ENCODE measurements at places on chromosomes 11 and 22.

- DNase-seq: no peak
Measured at GRCh38 chr22:49795521-49795920, 32.2 kb downstream of the BRD1 start.

GRCh38 chr11:37849706-37850105 lies 1251.7 kb upstream of the RAG2 start:
- DNase-seq: no peak

DNA sequence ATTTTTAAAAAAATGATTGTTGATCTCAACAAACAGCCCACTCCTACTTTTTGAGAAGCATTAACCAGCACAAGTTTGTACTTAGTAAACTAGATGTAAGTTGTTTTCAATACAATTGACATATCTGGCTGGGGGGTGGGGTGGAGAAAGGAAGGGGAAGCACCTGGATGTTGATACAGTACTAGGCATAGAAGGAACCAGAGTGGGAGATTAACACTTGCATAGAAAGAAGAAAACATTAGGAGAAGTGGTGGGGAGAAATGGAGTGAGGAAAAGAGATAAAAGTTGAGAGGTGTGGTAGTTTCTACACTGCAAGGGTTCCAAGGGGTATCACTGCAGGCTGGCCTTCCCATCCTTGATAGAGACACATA lies 10.6 kb upstream of the GAB2 start:
- no peak for DNase-seq

DNA sequence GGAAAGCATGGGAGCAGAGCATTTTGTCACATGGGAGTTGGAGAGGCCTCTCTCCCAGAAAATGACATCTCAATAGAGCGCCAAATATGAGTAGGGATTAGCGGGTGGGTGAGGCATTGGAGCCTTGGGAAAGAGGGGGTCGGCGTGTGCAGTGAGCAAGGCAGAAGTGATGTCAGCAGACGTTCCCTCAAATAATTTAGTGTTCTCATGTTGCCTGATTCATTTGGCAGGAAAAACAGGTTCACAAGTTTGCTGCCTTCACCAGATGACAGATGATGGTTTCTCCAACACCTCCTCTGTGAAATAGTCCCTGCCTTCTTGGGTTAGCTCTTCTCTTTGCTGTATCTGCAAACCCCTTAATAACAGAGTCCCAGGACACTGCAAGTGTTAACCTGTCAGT lies 118.5 kb upstream of the ARHGAP20 start:
- DNase-seq: no peak

GRCh38 chr11:70191495-70192140 lies 11.5 kb upstream of the FADD start:
- no peak for DNase-seq

- no peak for DNase-seq
Measured at GRCh38 chr11:58927393-58928106, 11.7 kb upstream of the GLYATL1 start.

DNA sequence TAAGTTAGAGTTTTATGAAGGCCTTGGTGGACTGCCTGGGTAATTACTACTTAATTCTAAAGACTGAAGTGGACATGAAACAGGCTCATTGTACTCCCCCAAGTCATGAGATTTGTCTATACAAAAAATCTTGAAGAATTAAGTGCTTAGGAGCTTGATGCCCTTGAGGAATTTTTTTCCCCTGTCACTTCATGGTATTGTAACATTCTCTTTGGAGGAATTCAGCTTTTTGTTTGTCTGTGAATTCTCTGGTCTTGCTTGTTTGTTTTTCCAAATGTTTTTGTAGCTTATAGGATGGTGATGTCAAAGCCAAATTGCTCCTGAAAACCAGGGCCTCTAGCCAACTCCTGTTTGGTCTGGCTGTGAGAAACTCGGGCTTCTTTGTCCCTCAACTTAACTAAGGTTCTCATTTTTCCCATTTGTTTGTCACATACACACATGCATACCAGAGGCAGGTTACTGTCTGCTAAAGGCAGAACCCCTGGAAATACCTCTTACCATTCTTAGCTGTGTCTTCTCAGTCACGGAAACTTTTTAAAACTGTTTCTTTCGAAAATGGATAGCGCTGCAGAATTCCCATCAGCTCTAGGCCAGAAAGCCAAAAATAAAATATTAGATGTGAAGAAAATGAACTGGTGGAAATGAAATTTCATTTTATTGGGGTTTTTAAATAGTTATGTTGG lies 66.9 kb downstream of the AMOTL1 start:
- DNase-seq: no peak

DNA sequence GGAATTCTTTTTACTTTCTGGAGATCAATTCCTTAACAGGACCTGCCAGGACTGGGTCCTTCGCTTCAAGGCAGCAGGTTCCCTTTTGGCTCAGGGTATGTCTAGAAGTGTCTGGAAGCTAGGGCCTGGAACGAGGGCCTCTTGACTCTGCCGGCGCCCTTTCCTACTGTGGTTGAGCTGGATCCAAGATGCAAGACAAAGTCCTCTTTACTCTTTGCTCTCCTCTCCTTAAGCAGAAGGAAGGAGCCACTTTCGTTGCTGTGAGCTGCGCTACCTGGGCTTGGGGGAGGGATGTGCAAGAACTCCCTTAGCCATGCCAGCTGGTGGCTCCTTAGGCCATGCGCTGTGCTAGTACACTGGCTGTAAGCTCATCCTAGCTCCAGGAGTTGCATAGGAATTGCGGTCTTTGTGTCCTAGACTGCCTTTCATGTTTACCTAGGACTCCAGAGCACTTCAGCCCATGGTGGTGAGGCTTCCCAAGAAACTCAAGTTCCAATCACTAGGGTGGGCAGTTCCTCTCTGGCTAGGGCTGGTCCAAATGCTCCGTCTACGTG lies 18.1 kb downstream of the GLB1L2 start:
- DNase-seq: no peak

GRCh38 chr11:105244160-105244825 lies 104.7 kb upstream of the CARD18 start:
- DNase-seq: no peak

- no peak for DNase-seq
Measured at GRCh38 chr11:122115524-122116379, at the start of gene BLID. BLID (minus strand) TSS chr11:122116215; CDS start chr11:122115922, 293 bp downstream.

- no peak for DNase-seq
Measured at GRCh38 chr11:92865352-92865751, 104.1 kb upstream of the MTNR1B start.

GRCh38 chr11:114606003-114606801 lies 10.6 kb upstream of the NXPE4 start:
- DNase-seq: no peak
